ENCODE measurements at places on chromosomes 6 and 20. TPM values are rescaled to one million over a fixed set of nuclear protein-coding genes. Genes with fewer than 3 reads are reported as not detected.
A peak's percentile ranks its signal among the peaks of the same experiment; 100 is the strongest.

ZBP1 gene
- polyA plus RNA-seq, result not detected

REV3L gene
- polyA plus RNA-seq, result 36.4 TPM

ZNF512B gene
- 29.8 TPM for polyA plus RNA-seq

MCCD1 gene
- not detected for polyA plus RNA-seq

ZNF343 gene
- polyA plus RNA-seq, result 8.4 TPM

FOXF2 gene
- polyA plus RNA-seq, result 0.90 TPM

MGME1 gene
- 21.0 TPM for polyA plus RNA-seq

C20orf202 gene
- 0.36 TPM for polyA plus RNA-seq

SMPDL3A gene
- 16.0 TPM for polyA plus RNA-seq

SIRPD gene
- polyA plus RNA-seq, result not detected

- no peak for DNase-seq
These were observed 111.9 kb downstream of the MAP3K4 start for GRCh38 chr6:161103475-161103874.

DNA sequence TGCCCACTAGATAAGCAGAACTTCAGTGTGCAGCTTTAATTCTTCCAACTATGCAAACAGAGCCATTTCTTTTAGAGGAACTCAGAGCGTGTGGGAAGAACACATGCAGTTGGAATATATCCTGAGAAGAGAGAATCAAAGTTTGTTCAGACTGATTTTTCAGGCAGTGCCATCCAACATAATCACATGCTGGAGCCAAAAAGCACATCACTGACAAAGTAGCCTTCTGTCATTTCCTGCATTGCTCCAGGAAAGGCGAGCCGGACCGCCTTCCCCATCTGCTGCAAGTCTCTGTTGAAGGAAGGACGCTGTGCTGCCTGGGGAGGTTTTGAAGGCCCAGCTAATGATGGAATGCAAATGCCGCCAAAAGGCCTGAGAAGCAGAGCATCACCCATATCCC is 98.4 kb downstream of the DOK5 start:
- DNase-seq, result no peak

- no peak for DNase-seq
These were observed 99.9 kb upstream of the PMEPA1 start for GRCh38 chr20:57809661-57810172.

DNA sequence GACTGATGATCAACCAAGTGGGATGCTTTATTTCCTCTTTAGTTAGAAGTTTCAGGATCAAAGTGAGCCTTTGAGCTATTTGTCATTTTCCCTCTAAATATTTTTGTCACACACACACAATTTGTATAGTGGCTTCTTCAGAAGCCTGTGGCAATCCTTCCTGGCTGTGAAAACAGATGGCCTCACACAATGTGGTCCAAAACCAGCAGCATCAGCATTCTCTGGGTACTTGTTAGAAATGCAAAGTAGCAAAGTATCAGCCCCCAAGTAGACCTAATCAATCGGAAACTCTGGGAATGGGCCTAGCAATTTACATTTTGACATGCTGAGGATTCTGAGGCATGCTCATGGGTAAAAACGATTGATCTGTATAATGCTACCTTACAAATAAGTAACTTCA is 115.9 kb downstream of the PAX1 start:
- no peak for DNase-seq

DNA sequence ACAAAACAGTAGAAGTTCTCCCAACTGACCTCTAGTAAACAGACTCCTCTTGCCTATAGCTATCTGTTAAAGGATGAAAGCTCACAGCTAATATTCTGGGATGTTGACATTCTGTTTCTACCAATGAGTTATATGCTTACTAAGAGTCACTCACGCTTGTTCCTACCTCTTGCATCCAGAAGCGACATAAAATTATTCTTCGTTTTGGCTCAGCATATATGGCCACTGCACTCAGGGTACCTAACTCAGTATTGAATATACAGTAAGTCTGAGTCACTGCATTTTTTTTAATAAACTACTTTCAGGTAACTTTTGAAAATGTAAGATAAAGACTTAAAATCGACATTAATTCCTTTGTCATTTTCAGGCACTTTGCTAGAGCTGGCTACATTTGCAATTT is 214.4 kb upstream of the STXBP5 start:
- DNase-seq, result no peak

DNA sequence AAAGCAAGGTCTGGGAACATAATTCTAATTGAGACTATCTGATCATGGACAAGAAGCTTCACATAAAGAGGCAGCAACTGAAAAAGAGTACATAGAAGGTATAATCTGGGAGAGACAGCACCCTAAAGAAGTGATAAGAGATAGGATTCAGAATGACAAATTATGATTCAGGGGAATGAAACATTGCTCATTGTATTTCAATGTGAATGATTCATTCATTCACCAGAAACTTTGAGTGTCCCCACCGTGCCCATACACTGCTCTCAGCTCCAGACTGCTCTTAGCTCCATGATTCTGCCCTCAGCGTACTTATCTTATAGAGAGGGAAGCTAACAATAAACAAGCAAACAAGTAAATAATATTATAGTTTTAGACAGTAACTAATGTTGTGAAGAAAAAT is 329.3 kb upstream of the IRAK1BP1 start:
- no peak for DNase-seq

DNA sequence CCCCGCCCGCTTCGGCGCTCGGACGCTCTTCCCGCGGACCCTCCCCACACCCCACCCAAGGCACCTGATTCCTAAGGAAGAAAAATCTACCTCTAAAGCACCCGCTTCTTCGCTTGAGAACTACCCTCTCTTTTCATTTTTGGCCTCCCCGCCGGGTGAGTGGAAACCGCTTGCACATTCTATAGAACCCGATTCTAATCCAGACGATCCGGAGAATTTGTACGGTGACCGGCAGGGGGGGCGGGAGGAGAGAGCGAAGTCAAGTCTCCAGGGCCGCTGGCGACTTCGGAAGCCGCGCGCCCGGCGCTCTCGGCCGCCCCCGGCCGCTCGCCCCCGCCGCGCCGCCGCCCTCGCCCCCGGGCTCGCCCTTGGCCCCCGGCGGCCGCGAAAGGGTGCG is at the start of gene RBM24:
Gene RBM24, plus strand, starts transcription at position 262 of the 397 bp plus-strand sequence. CDS start 221 bp downstream, outside the sequence.
- peak; percentile 71 for DNase-seq

- DNase-seq, result no peak
These were observed 29.5 kb downstream of the NAPB start for GRCh38 chr20:23391707-23392310.

DNA sequence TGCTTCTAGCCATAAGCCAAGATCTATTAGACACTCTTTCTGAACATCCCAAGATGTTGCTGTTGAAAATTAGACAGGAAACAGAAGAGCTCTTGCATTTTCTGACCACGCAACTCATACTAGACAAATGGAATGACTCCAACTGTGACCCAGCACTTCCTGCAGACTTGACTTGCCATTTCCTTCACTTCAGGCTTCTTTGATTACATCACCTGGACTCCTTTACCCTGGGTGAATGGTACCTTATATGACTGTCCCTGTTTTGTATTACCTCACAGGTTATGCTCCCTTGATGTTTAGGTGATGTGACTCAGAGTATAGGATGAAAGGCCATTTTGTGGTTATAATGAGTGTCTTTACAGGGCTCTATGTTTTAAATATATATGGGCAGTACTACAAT is 236.1 kb downstream of the BMP2 start:
- DNase-seq, result no peak

GRCh38 chr20:58719971-58720371 is 27.4 kb downstream of the NPEPL1 start:
- no peak for DNase-seq

DNA sequence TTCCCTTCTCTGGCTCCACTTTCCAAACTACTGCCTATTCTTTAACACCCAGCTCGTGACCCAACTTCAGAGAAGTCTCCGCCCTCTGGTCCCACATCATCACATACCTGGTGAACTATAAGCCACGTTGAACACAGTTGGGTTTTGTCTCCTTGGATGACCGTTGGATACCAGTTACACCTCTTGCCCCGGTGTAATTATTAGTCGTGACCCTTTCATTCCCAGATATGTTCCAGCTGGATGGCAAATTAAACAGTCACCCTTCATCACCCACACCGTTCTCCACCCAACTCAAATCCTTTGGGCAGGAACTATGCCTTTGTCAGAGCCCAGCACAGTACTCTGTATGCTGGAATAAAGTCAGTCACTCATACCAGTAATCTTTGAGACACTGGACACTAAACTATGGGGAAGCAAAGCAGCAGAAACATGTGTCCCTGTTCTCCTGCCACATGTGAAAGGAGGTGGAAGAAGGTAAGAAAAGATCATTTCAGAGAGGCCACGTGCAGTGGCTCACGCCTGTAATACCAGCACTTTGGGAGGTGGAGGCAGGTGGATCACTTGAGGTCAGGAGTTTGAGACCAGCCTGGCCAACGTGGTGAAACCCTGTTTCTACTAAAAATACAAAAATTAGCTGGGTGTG is 22.5 kb downstream of the PLAGL2 start:
- no peak for DNase-seq

DNA sequence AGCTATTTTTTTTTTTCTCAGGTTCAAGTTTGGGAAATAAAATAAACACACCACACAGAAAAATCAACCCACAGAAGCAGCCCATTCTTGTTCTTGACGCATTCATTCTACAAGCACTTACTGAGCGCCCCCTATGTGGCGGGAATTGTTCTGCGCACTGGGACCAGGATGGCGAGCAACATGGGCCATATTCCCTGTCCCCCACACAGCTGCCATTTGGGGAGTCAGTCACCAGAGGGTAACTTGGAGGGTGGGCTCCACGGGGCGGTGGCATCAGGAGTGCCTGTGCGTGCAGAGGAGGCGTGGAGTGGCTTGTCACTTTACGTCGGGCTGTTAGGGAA is 185.0 kb upstream of the PDE10A start:
- DNase-seq, result no peak

GRCh38 chr6:34523441-34524206 is 32.5 kb downstream of the SPDEF start:
- DNase-seq, result no peak

DNA sequence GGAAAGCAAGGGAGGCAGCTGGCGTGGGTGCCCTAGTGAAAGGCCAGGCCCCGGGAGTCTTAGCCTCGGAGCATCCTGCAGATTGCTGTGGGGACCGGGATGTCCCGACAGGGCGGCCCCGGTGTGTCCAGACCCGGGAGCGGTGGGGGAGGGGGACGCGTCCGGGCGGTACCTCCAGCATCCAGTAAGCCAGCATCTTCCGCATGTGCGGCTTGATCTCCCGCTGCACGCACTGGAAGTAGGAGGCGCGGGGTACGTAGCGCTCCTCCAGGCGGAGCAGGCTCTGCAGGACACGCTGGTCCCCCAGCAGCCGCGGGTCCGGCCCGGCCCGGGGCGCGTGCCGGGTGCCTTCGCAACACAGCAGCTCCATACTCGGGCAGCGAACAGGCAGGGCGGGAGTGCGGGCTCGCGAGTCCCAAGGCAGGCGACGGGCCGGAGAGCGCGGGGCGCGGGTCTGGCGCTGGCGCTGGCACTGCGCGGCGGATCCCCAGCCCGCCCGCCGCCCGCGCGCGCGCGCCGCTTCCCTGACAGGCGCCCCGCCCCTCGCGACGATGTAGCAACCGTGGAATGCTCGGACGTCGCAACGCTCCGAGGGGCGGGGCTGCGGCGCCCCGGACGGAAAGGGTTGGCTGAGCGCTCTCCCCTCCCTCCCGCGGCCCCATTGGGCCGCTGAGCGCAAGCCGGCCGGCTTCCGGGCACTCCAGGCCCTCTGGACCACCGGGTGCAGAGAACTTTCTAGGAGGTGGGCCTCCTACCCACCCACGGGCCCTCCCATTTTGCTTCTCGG is at the start of gene CCND3:
Gene CCND3, minus strand, starts transcription at position 529 of the 787 bp plus-strand sequence. Its CDS starts 159 bp downstream, at position 370.
- DNase-seq, result peak; percentile 92

- DNase-seq, result no peak
These were observed 207.4 kb upstream of the ZNF217 start for GRCh38 chr20:53800883-53801604.

DNA sequence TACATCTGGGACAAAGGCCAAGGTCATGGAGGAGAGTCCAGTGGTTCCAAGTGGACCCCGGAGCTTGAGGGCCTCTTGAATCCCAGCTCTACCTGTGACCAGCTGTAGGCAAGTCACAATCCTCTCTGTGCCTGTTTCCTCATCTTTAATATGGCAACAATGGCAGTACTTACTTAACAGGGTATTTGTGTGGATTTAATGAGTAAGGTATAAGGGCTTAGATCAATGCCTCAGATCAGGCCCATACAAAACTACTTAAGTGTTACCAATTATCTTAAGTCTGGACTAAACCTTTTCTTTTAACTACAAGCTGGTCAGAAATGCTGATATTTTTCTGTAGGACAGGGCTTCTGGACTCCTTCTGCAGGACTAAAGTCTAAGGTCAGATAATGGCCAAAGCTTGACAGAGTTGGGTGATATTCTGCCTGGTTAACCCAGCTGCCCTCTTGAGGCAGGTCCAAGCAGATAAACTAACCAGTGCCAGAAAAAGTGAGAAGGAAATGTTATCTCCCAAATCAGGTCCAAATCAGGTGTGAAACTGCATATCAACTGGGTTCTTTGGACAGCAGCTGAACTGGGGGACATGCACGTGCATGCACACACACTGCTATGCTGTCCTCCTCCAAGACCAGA is 2.2 kb downstream of the SULF2 start:
- DNase-seq, result no peak

DNA sequence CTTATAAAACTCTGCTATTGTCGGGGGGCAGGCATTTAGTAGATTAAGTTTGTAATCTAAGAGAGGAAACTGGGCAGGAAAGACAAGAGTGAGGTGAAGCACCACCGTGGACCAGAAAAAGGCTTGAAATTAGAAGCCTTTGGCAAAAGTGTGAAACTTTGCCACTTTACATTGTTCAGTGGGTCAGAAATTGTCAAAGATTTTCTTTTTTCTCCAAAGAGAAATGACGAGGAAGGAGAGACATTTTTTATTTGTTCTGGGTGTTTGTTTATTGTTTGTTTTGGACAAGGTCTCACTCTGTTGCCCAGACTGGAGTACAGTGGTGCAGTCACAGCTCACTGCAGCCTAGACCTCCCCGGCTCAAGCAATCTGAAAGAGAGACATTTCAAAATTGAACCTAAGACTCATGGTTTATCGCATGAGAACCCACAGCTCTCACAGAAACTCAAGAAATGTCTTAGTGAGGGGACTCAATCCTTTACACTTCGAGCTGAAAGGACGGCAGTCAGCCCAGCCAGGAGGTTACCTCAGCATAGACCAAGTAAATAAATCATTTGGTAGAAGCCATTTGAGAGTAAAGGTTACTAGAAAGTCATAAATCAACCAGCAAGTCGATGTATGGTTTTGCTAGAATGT is 262.8 kb upstream of the TAB2 start:
- no peak for DNase-seq
